ENCODE measurements at places on chromosomes 3 and 15.
A peak's percentile ranks its signal among the peaks of the same experiment; 100 is the strongest.

DNA sequence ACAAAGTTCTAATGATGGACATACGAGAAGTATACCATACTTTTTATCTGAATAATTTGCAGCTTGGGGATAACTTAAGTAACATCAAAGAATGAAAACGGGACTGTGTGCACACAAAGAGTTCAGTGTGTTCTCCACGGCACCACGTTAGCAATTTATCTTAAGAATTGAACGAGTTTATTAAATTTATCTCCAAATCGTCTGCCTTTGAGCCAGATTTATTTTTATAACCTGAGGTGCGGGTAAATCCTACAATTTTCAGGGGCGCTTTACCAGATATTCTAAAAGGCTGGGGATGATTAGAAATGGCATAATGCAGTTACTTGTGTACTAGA, 3.5 kb downstream of the CHD2 start:
- no peak for DNase-seq

DNA sequence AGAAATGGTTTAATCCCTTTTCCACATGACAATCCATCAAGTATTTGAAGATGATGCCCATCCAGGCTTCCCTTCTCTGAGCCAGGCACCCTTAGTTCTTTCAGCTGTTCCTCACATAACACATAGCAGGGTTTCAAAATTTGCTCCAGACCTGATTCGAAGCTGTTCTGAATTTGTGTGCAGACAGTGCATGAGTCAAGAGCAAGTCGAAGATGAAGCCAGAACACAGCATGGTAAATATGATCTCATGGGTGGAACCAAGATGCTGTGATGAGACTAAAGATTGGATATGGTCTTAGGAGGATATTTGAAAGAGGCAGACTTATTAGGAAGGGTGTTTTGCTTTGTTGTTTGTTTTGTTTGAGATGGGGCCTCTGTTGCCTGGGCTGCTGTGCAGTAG, 32.6 kb upstream of the PDE8A start:
- no peak for DNase-seq

- DNase-seq, result peak; percentile 7
Observed at GRCh38 chr3:130692455-130692854, 54.2 kb downstream of the PIK3R4 start.

- no peak for DNase-seq
Observed at GRCh38 chr3:171775943-171776342, 34.3 kb downstream of the PLD1 start.

GRCh38 chr3:37963016-37963415, 27.6 kb upstream of the VILL start:
- DNase-seq, result no peak

DNA sequence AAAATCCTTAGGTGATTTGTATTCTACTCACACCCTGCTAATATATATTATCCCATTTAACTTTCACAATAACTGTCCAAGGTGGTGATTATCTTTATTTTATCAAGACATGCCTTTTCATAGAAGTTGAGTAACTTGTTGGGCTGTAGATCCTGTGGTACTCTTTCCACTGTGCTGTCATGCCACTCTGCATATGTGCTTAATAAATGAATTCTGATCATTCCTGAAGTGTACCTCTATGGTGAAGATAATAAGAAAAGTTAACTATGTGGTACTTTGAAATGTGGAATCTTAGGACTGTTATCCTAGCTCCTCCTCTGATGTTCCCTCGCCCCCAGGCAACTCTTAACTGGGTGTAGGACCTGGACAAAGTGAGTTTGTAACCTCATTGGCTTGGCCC, 5.2 kb downstream of the SNRK start:
- no peak for DNase-seq

DNA sequence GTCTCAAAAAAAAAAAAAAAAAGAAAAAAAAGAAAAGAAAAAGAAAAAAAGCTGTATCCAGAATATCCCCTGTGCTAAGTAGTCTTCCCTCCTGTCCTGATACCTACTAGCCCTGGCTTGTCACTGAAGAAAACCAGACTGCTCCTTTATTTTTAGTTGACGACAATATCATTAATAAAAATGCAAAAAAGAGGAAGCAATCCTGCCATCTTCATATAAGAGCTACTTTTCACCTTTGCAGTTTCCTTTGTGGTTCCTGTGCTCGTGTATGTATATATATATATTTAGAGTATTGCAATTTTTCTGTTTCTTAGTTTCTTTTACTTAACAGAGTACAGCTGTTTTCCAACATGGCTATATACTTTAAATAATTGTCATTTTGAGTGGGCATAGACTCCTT, 13.6 kb downstream of the C3orf20 start:
- no peak for DNase-seq

- no peak for DNase-seq
Observed at GRCh38 chr15:100841426-100841825, 38.2 kb upstream of the ALDH1A3 start.

DNA sequence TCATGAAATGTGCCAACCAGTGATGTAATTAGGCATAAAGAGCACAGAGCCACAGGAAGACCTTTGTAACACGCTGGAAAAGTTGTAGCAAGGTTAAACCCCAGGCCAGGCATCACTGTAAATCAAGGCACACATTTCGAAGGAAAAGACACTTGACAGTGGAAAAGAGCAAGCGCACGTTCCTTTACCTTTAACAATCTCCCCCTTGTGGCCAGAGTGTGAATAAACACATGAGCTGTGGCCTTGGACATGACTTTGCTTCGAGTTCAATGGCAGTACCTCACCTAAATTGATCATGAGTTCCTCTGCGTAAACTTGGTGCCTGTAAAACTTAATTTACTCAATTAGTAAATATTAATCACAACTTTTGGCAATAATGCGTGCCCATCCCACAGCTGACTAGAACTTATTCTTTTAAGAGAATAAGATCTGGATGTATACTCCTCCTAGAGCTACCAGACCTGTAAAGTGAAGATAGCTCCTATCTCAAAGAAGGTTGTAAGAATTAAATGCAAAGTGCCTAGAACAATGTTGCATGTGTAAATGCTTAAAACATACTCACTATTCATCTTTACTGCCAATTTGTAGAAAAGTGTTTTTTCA, 757.0 kb upstream of the NECTIN3 start:
- peak; percentile 72 for DNase-seq

DNA sequence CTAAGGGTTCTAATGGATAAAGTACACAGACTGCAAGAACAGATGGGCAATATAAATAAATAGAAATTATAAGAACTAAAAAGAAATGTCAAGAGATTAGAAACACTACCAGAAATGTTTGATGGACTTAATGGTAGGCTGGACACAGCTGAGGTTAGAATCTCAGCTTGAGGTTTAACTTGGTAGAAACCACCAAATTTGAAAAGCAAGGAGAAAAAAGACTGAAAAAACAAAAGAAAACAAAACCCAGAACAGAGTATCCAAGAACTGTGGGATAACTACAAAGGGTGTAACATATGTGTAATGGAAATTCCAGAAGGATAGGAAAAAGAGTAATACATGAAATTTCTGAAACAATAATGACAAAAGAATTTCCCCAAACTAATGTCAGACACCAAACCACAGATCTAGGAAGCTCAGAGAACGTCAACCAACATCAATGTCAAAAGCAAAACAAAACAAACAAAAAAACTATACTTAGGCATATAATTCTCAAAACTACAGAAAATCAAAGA, 35.0 kb downstream of the RFX7 start:
- no peak for DNase-seq

DNA sequence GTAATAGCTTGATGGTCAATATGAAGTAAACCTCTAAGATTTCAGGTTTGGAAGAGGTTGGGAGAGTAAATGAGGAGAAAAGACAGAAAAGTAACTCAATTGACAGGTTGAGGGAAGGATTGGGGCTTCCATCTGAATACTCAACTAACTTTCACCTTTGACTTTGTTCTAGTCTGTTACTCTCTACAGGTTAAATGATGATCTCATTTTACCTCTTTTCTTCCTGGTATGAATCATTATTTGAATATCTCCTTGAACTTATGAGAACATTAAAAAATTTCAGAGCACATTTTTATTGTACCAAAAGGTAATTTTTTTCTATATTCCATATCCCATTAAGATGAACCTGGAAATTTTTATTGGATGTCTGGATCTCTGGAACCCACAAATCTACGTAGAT, 87.9 kb upstream of the KCNH8 start:
- no peak for DNase-seq

DNA sequence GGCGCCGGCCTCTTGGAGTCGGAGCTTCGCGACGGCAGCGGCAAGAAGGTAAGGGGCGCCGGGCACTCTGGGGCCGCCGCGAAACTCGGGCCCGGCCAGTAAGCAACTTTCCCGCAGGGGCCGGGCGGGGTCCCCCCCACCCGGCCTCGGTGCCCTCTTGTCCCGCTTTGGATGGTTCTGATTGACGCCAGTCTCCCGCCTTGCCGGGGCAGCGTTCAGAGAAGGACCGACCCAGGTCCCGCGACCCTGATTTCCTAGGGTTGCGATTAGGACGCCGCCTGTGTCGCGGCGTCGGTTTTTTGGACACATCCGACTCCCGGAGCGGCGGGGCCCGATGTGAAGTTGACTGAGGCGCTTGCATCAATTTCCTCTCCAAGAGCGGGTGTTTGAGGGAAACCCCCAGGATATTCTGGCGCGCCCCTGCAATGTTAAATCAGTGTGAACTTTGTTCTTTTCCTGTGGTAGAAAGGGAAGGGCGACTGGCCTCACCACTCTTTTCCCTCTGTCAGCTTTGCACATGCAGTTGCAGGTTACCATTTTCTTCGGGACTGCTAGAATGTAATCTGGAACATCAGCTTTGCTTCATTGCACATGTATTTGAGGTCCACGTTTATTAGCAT, 755 bp downstream of the PDE8A start:
- DNase-seq, result no peak

GRCh38 chr3:37029516-37030163, 36.3 kb downstream of the MLH1 start:
- DNase-seq, result no peak

DNA sequence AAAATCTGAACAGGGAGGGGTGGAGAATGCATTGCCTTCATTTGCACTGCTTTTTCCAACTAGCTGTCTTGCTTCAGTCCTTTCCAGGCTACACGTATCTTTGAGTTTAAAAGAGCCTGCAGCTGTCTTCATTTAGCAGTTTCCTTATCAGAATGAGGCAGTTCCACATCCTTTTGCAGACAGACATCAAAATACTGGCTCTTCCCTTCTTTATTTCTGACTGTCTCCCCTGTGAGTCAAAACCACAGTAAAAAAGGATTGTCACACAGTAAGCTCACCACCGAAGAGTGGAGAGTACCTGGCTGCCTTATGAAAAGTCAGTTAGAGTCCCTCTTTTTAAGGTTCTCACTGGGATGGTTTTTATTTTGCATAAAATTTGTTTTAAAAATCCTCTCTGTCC, 205.5 kb upstream of the CD96 start:
- DNase-seq, result no peak

DNA sequence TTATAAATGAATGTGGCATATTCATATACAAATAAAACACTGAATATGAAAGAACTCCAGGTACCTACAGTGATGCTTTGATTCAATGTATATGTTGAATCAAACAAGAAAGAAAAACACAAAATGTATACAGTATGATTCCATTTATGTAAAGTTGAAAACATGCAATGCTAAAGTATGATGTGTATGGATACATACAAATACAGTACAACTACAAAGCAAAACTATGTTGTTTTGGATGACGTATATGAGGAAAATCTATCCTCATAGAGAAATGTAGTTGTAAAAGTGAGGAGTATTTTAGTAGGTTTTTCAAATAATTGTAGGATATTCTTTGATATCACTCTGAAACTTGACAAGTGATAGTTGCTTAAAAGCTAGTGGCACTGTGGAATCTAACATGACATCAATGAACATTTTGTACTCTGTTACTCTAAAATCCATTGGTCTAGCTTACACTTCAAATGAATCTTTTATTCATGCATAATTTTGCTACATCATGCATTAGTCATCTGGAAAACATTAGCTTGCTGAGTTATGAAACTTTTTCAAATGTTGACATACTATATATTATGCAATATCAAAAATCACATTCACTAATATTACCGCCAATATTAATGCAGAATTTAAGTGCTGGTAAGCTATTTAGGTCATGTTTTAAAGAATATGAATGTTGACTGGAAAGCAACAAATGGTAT, 278.1 kb upstream of the CHRNA7 start:
- DNase-seq, result no peak

DNA sequence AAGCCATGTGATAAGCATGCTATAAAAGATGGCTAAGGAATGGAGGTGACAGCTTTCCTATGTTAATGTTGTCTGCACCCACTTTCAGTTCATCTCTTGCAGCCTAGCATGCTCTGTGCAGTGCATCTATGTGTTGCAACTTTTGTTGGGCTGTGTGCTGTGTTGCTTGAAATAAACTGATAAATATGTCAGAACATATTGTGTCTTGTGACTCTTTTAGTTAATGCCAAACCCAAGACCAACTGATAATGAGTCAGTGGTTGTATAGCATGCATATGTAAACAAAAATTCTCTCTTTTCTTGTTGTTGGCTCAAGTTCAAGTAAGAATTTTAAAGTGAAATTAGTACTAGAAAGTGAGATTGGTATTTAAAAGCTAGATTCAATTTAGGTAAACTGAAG, 37.0 kb upstream of the SCN10A start:
- no peak for DNase-seq

DNA sequence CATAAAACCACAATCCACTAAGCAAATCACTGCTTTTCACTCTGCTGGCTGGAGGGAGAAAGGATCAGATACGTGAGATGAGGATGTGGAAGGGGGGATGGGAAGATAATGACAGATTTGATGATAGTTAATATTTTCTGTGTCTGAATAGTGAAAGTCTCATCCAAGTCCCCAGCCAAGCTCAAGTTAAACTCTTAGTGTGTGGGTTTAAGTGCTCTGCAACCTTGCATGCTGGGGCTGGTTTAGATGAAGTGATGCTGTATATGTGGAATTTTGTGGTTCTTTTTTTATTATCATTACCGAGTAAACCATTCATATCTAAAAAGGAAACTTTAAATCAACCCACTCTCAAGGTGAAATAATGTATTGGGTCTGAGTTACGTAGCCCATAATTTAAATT, 111.0 kb downstream of the TPRG1 start:
- DNase-seq, result no peak

DNA sequence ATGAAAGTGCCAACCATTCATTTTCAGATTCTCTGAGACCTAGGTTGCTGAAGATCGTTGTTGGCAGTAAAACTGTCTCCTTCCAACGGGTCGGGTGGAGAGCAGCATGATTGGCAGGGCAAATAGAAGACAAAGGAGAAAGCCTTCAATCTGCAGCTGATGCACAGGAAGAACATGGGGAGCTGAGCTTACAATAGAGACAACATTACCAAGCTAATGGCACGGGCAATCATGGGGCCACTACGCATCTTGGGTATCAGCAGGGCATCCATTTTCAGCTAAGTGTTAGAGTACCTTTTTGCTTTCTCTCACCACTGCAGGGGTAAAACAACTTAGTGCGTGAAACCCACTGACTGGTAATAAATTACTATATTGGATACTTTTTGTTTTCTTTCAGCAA, 114.8 kb downstream of the WDR72 start:
- no peak for DNase-seq
